ENCODE measurements at places on chromosomes 13 and 19.
A peak's percentile ranks its signal among the peaks of the same experiment; 100 is the strongest.

GRCh38 chr13:40159736-40160135 is 504.3 kb downstream of the COG6 start:
- DNase-seq, result no peak

DNA sequence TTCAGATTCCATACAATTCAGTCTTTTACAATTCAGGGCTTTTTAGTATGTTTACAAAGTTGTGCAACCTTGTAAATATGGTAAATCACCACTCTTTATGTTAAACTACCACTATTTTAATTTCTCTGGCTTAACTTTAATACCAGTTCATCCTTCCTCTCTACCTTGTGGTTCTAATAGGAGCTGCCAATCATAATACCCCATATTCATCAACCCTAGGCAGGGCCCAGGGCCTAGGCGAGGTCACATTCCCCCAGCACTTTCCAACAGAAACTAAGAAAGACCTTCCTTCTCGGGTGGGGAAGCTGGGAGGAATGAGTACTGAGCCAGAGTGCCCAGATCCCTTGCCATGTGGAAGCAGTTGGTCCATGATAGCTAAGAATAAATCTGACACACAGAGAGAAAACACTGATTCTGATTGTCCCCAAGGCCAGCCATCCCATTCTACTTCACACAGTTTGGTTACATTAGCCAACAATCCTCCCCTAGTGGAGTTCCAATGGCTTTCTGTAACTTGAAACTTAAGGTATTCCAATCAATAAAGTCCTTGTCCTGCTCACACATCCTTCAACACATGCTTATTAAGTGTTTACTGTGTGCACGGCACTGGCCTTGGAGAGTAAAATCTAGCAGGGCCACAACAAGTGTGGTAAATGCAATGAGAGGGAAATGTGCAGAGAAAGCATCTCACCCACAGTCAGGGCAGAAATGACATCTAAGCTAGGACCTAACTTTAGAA is 76.8 kb downstream of the NUFIP1 start:
- no peak for DNase-seq

GRCh38 chr19:39078436-39079200 is 5.5 kb upstream of the ACP7 start:
- DNase-seq, result peak; percentile 49

GRCh38 chr13:99041337-99041736 is 63.5 kb upstream of the DOCK9 start:
- DNase-seq, result no peak

- DNase-seq, result no peak
Observed at GRCh38 chr19:48708471-48708870, 11.1 kb downstream of the MAMSTR start.

GRCh38 chr19:40155749-40156265 is 35.4 kb upstream of the MAP3K10 start:
- peak; percentile 27 for DNase-seq

- DNase-seq, result no peak
Observed at GRCh38 chr13:33018886-33019285, 2.7 kb downstream of the KL start.

DNA sequence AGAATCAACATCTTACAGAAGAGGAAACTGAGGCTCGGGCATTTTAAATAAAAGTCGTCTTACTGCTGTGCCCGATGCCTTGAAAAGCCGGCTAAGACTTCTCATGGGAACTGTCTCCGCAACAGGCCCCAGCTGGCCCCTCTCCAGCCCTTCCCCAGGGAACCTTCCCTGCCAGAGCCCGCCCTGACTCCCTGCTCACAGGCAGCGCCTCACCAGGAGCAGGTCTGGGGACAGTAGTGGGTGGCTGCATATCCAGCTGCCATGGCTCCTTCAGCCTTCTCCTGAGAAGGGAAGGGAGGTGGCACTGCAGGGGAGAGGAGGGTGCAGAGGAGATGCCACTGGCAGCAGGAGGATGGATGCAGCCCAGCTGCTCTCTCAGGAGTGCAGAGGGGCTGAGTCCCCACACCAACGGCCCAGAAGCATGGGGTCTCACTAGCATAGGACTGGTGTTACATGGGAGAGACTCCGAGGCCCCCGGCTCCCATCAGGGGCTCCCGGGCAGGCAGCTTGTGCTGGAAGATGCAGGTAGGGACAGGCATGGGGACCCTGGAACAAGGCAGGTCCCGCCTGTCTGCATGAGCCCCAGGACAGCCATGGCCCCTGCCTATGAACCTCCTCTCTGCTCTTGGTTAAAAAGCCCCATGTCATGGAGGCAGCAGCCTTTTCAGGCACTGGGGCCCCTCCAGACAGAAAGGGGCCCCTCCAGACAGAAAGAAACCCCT is 216.4 kb upstream of the SGCG start:
- DNase-seq, result no peak

DNA sequence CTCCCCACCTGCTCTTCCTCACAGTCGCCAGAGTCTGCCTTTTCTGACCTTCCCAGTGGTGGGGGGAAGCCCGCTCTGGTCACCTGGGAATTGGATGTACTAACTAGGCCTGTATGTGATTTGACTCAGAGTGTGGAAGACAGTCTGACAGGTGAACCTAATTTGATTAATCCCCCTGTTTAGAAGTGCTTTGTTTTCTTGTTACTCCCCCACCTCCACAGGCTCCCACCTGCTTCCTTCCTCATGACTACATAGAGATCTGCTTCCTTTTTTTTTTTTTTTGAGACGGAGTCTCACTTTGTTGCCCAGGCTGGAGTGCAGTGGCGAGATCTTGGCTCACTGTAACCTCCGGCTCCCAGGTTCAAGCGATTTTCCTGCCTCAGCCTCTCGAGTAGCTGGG is 44.0 kb downstream of the COG3 start:
- DNase-seq, result no peak

DNA sequence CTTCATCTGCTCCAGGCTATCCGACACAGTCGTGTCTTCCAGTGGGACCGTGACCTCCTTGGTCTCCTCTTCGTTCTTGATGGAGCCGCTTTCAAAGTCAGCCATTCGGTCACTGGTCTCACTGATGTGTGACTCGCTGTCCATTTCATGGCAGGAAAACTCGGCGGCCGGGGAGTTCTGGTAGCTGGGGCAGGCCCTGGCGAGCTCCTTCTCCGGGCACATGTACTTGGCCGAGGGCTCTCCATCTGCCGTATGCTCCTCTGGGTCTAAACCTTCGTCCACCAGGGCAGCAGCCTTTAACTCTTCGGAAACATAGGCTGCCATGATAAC is 69.8 kb downstream of the TSHZ3 start:
- no peak for DNase-seq

DNA sequence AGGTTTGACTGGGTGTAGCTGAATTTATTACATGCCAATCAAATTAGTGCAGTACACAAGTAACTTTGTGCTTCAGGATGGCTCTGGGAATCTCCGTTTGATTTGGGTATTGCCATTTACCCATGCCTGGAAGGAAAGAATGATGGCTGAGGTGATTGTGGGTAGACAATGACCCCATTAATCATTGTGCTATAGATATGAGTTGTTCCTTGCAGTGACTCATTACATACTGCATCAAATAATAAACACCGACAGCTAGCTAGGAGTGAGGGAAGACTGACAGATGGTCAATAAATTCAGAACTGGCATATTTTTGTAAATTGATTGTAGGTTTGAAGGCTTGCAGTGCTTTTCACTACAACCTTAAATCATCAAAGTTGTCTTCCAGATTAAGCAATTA is 1069.5 kb downstream of the DIAPH3 start:
- no peak for DNase-seq

- DNase-seq, result no peak
Observed at GRCh38 chr13:97339988-97340749, 93.8 kb upstream of the RAP2A start.

DNA sequence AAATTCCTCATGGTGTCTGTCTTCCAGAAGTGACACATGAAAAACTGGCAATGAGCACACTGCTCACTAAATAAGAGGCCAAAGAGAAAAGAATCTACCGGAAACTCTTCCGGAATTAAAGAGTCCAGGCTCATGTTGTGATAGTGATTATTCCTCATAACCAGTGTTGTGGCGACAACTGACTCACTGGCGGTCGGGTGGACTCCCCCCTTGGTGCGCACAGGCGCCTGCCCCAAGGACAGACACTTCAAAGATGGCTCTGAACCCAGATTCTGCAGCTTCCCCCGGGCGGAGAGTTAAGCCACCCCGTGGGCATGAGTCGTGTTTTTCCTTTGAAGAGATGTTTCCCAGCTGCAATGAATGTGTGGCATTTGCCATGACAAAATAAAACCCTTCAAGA is 10.3 kb downstream of the IL17D start:
- no peak for DNase-seq

DNA sequence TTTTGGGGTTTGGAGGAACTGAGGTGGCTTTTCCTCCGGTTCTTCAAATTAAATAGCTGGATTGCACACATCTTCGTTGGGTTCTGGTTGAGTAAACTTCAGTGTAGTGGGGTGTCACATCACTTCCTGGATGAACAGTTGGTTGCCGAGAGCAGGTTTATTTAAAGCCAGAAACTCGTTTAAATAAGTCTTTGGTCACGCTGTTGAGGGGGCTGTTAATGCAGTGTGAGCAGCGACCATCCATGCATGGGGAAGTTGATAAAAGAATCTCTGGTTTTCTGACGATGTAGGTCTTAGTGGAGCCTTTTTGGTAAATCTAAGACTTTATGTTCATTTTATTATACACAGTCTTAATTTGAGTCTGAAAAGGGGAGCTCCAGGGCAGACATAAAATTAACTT is 351.2 kb upstream of the ARGLU1 start:
- DNase-seq, result no peak

DNA sequence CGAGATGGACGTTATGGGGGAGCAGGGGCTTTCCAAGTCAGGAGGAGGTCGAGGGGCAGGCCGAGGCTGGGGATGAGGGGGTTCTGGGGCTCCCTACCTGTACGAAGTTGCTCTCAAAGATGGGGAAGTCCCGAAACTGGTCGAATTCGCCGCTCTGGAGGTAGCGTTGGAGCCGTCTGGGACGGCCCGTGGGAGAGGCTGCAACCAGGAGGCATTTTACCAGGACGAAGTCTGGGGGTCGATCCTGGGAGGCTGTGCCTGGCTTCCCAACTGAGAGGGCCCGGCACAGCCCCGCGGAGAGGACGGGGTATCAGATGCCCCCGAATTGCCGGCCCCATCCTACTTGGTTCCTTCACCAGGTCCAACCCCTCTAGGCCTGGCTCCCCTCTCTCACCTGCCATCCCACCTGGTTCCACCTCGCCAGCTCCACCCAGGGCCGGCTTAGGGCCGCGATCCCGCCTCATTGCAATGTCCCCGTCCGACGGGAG is 527 bp upstream of the EMC10 start:
- DNase-seq, result no peak

DNA sequence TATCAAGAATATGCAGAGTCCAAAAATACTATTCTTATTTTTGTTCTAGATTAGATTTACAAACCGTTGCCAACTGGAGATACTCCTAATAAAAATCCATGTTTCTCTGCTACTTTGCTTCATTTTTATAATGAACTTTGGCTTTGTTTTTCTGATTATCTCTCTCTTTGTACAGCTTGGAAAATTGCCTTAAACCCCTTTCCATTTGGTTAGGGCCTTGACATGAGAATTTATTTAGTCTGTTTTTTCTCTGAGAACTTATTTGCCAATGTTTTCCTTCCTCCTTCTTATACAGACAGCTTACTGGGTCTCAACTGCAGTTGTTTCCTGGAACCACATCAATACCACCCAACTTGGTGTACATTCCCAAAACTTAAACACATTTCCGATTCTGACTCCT is 555.4 kb downstream of the SLITRK6 start:
- DNase-seq, result no peak

DNA sequence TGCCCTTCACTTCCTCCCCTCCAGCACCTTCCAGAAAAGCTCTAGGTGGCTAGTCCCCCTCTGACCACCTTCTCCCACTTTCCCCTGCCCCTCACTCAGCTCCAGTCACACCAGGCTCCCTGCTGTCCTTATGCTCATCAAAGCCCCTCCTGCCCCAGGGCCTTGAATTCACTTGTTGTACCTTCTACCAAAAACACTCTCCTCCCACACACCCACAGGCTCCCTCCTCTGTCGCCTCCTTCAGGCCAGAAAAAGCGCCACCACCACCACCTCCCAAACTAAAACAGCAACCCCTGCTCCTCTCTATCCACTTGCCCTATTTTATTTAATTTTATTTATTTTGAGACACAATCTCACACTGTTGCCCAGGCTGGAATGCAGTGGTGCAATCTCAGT is 4.8 kb upstream of the CEACAM16 start:
- no peak for DNase-seq

GRCh38 chr13:93476175-93476574 is 249.6 kb downstream of the GPC6 start:
- DNase-seq, result no peak

GRCh38 chr13:65456150-65456912 is 1773.8 kb downstream of the PCDH9 start:
- no peak for DNase-seq

GRCh38 chr13:74062933-74063332 is 71.3 kb downstream of the KLF12 start:
- DNase-seq, result no peak
